ENCODE measurements at places on chromosomes 1 and 21.

GRCh38 chr1:33005838-33006421 is 30.8 kb downstream of the AK2 start:
- no peaks in the 10 kb centered on the region for H3K27me3 ChIP-seq
- H3K4me3 ChIP-seq, result no peak overlapping the region
- H3K27ac ChIP-seq, result peak overlapping the region; percentile 51
- peaks cover 20% of the 10 kb centered on the region for H3K36me3 ChIP-seq

- peaks cover 50% of the 10 kb centered on the region for H3K27me3 ChIP-seq
- peaks cover 19% of the 10 kb centered on the region for H3K4me1 ChIP-seq
- DNase-seq, result no peak
- no peak overlapping the region for H3K27ac ChIP-seq
- H3K4me3 ChIP-seq, result no peak overlapping the region
- no peaks in the 10 kb centered on the region for H3K36me3 ChIP-seq
Observed at GRCh38 chr1:6967431-6968111, 182.3 kb downstream of the CAMTA1 start.

GRCh38 chr1:173507205-173507846 is 30.2 kb downstream of the PRDX6 start:
- peaks cover 9% of the 10 kb centered on the region for H3K4me1 ChIP-seq
- H3K4me3 ChIP-seq, result no peak overlapping the region
- H3K36me3 ChIP-seq, result no peaks in the 10 kb centered on the region
- H3K27me3 ChIP-seq, result no peaks in the 10 kb centered on the region
- peak overlapping the region; percentile 41 for H3K27ac ChIP-seq
- no peak for DNase-seq

- peaks cover 6% of the 10 kb centered on the region for H3K27me3 ChIP-seq
- no peak overlapping the region for H3K27ac ChIP-seq
- H3K36me3 ChIP-seq, result no peaks in the 10 kb centered on the region
- H3K4me3 ChIP-seq, result no peak overlapping the region
- peaks cover 6% of the 10 kb centered on the region for H3K4me1 ChIP-seq
Observed at GRCh38 chr1:244012202-244012601, 38.9 kb upstream of the ZBTB18 start.

- no peak for DNase-seq
- H3K27me3 ChIP-seq, result no peaks in the 10 kb centered on the region
- no peak overlapping the region for H3K27ac ChIP-seq
- no peaks in the 10 kb centered on the region for H3K4me1 ChIP-seq
Observed at GRCh38 chr1:189513091-189513490, 964.6 kb downstream of the BRINP3 start.

GRCh38 chr1:56429288-56429687 is 150.1 kb downstream of the PLPP3 start:
- DNase-seq, result no peak
- H3K27me3 ChIP-seq, result no peaks in the 10 kb centered on the region
- H3K4me3 ChIP-seq, result no peak overlapping the region
- H3K4me1 ChIP-seq, result peaks cover 28% of the 10 kb centered on the region

DNA sequence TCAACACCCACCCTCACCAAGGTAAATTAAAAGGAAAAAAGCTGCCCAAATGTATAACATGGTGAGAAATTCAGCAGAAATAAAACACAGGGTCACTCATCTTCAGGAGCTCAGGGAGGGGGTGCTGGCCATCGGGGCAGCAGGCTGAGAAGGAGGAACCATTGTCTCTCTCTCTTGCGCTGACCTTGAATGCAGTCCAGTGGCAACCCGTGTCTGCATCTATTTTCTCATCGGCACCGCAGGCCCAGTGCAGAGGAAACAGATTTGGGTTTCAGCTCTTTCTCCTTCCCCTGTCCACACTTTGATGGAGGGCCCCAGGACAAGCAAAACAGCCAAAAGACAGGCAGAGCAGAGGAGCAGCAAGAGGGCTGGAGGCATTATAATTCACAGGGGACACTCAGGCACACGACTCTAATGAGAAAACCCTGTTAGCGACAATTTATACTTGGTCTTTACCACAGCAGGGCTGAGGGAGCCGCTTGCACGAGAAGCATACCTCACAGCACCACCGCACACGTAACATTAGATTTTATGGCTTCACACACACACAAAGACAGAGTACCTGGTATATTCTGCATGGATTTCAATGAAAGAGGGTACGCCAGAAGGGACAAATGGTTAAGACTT is 18.6 kb downstream of the MKNK1 start:
- no peak for DNase-seq
- H3K36me3 ChIP-seq, result peaks cover 20% of the 10 kb centered on the region

DNA sequence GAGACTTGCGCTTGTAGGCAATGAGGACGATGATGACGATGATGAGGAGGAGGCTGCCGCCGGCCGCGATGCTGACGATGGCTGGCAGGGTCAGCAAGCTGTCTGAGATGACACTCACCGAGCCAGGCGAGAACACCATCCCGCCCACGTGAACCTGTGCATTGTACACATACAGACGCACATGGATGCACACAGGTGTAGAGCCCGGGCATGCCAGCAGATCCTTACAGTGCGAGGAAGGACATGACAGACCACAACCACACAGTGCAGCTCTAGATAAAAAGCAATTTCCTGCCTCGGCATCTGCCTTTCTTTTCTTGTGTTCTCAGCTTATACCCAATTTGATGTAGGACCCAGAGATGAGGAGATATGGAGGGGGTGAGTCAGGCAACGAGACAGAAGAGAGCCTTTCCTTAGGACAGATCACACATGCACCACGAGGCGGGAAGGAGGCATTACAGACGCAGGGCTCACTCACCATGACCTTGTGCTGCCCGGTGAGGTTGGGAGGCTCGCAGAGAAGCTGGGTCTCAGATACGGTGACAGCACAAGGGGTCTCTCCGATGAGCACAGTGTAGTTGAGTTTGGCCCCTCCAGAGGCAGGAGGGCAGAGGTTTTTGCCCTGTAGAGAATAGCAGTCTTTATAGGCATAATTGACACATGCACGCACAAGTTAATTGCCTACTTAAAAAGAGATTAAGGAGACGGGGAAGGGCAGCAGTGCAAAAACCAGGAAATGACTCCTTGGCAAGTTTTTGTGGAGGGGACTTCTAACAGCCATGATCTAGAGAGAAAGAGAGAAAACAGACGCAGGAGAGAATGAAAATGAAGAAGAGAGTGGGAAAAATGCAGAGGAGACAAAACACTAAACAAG is 133.9 kb upstream of the CD34 start:
- DNase-seq, result no peak
- H3K36me3 ChIP-seq, result peaks cover 2% of the 10 kb centered on the region
- H3K27ac ChIP-seq, result no peak overlapping the region
- H3K4me3 ChIP-seq, result no peak overlapping the region
- H3K4me1 ChIP-seq, result peaks cover 22% of the 10 kb centered on the region
- no peaks in the 10 kb centered on the region for H3K27me3 ChIP-seq

DNA sequence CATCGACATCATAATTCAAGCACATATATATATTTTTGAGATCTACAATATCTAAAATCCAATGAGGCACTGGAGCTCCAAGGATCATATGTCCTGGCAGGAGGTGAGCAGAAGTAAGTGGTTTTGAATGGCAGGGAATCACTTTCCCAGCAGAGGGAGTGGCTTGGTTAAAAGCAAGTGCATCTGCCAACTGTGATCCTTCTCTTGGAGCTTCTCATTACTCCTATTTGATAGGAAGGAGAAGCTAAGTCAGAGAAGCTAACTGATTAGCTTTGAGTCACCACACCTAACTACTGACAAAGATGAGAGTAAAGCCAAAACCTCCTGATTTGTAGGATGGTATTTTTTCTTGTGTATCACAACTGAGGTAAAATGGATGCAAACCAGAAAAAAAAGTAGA is 55.0 kb downstream of the ALG14 start:
- H3K4me1 ChIP-seq, result peaks cover 44% of the 10 kb centered on the region
- H3K27me3 ChIP-seq, result no peaks in the 10 kb centered on the region
- no peak for DNase-seq
- no peak overlapping the region for H3K4me3 ChIP-seq
- no peaks in the 10 kb centered on the region for H3K36me3 ChIP-seq

Data from mesothelial cell of epicardium (in vitro differentiated cells).